MCF 10A (cell line): ENCODE measurements at places on chromosomes 2 and 18.

DNA sequence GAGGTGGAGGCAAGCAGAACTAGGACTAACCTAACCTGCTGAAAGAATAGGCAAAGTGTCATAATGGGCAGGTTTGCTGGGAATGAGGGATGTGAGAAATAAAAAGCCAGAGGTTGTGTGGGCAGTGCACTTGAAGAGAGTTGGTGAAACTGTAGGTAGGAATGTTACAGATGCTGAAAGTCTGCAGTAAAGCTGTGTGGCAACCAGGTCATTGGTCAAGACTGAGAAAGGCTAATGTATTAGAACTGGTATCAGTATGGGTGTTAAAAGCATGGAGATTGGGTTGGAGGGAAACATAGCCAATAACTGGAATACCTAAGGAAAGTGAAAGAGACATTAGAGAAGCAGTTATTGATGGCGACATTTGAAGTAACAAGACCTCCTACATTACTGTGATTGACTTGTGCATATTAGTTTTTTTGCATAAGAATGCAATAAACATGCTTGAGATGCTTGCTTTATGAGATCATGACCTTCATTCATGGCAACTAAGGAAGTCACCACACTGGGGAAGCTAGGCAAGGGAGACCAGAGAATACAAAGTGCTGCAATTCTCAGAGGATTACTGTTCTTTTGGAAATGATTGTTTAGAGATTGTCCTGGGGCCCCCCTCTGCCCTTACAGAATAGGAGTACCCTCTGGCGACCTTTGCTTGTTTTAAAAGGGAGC is 11.8 kb downstream of the GULP1 start:
- DNase-seq: peak; percentile 39

DNA sequence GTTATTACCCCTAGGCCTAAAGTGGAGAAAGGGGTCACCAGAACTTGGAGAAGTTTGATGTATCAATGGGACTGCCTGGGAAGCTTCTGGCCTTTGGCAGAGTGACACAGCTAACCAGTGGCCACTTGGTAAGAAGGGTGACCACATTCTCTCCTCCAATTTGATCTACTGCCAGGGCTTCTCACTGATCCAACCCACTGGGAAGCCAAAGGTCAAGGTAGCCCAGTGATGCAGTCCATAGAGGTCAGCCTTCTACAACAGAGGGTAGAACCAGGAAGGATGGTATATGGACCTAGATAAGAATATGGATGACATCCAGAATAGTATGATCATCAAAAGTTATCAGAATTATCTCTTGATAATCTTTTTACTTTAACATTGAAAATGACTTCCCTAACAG is 493.6 kb downstream of the NYAP2 start:
- DNase-seq: no peak

DNA sequence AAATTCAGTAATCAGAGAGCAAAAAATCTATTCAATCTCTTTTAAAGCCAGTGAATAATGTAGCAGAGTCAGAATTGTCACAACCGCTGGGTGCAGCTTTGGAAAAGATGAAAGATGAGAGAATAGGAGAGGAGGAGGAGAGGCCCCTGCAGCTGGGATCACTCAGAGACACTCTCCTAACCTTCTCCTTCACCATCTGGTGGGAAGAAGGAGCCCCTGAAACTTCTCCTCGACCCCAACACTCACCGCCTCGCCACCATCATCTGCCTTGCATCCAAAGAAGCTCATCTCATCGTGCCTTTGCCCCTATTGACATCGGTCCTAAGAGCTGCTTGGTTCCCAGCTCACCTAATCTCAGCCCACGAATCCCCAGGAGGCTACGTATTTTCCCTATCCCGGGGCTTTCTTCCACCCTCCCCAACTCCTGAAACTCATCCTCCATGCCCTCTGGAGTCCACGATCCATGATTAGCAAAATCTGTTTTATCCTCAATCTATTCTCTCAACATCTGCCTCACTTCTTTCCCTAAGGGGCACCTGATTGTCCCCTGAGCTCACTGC is 58.5 kb downstream of the PKDCC start:
- DNase-seq: no peak

DNA sequence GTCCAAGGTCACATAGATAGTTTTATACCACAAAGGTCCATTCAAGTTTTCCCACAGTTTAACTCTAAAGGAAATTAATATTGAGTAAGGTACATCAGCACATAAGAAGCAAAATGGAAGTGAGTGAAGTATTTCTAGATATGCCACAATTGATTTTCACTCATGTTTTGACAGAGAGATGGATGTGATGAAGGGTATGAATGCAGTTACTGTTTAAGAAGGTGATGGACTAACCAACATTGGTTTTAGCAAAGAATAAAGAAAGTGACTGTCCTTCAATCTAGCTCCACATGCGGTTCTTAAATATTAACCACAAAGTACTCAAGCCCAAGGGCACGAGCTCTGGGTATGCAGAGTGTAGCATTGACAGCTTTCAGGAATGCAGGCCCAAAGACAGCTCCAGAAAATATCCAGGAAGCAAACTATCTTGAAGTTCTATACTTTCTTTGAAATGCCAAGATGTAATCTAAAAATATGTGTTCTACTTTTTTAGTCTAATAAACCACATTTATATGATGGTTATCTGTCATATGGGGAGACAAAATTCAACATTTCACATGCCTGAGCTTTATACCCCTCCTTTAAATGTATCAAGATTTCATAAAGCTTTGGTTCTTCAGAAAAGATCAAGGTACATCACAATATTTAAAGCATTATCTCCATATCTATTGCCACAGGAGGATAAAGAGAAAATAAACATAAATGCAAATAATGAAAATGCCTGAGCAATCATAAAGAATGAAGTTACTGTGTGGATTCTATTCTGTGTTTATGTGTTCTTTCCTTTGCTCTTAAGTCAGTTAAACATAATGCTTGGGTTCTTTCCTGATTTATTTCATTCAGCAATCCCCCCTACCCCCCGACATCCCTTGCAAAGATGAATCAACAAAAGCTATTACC is 6.7 kb upstream of the SCN1A start:
- DNase-seq: no peak

DNA sequence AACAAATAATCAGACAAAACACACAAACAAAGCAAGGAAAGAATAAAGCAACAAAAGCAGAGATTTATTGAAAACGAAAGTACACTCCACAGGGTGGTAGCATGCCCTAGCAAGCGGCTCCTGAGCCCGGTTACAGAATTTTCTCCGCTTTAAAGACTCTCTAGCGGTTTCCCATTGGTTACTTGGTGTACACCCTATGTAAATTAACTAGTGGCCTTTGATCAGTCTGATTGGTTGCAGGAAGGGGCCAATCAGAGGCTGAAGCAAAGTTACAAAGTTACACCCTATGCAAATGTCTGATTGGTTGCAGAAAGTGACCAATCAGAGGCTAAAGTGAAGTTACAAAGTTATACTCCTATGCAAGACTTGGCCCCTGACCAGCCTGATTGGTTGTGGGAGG is 242.9 kb downstream of the LDLRAD4 start:
- peak; percentile 9 for DNase-seq

DNA sequence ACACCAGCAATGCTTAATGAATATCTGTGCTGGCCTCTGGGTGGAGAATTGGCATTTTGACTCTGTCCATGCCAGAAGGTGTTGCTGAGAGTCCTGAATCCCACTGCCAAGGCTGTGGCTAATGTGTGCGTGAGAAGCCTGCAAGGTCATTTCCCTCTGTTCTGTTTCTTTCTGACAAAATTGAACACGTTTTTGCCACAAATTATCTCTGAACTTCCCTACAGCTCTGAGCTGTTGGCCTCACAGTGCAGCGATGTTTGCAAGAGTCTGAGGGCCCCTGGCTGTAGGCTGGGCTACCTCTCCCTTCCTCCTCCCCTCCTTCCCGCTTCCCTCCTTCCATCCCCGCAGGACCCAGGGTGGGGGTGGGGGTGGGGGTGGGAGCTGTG is 154.1 kb upstream of the HS6ST1 start:
- DNase-seq: no peak

- DNase-seq: no peak
These were observed 840.4 kb downstream of the CPS1 start for GRCh38 chr2:211396815-211397214.

- no peak for DNase-seq
These were observed 445.1 kb upstream of the TRIB2 start for GRCh38 chr2:12271589-12271984.

- peak; percentile 45 for DNase-seq
These were observed 5.8 kb upstream of the PEX13 start for GRCh38 chr2:61011678-61012077.

- DNase-seq: no peak
These were observed 168.9 kb downstream of the CTIF start for GRCh38 chr18:48707636-48708296.

DNA sequence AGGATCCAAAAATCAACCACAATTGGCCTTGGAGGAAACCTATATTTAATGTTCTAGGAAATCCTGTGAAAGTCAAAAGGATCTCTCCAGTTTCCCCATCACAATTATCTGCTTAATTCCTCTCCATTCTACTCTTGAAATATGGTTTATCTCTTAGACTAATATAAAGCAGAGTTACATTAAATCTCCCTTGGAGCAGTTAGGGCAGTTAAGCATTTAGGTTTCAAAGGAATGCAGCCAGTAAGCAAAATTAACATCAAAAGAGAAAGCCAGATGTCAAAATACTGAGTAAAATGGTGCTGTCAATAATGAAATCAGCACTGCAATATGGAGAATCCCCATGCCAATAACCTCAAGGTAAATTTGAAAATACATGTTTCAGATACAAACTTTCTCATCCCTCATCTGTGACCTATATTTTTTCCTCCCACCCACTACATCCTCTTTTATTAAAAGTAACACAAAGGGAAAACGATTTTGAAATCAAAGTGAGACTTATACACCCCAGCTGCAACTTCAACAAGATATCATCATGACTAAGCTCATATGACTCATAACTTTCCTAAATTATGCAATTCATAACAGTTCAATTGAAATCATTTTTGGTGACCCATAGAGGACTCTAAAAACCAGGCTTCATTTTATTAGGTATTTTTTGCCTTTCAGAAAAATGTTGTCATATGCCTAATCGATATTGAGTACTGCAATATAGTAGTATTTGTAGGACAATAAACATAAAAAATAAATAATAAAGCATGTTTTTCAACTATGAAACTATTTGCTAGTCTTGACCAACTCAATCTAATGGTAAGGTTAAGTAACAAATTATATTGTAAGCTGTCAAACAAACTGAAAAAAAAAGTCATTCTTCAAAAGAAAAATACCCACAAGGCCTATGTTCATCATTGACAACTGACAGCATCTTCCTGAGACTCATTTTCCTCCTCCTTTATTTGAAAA is 3.1 kb downstream of the ADAM17 start:
- DNase-seq: peak; percentile 87

DNA sequence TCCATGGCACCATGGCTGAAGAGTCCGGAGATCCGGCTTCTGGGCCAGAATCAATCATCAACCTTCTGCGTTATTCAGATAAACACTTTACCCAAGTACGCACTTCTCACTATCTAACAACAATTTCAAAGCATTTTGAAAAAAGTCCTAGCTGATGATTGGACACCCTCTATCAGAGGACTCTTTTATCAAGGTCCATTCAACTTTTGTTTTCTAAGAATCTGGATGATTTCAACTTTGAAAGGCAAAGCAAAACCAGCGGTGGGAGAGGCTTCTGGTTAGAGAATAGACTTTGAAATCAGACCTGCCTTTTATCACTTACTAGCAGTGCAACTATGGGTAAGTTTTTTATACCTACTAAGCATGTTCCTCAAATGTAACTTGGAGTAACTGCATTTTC is 293.6 kb upstream of the TNP1 start:
- no peak for DNase-seq

DNA sequence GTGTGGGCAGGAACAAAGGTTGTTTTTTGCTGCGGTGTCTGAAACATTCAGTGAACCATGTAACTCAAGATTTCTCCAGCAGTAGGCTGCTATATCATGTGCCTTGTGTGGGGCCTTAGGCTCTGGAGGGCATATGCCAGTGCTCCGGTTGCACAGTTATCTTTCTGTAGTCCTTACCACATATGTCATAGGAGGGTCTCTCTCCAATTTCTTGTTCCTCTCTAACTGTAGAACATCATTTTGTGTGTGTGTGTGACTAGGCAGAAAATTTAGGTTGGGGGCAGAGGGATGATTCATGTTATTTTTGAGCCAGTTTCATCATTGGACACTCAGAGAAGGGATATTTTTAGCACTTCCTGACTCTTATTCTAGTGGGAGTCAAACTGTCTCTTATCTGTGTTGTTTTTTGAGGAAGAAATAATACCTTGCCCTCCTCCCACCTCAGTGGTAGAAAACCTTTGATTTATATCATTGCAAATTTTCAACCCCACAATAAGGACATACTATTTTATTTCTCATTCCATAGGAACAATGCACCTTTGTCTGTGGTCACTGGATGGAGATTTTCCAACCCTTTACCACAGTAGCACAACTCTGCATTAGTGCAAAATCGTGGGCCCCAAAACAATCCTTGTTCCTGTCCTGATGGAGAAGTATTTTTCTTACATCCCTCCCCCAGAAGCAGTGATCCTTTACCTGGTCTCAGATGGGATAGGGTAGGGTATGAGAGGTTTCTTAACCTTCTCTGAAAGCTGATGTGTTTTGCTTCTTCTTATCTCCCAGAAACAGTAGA is 113.9 kb downstream of the CCDC74A start:
- peak; percentile 8 for DNase-seq

GRCh38 chr18:47748847-47749599 is 181.4 kb downstream of the SMAD2 start:
- peak; percentile 60 for DNase-seq

GRCh38 chr2:64644458-64645382 is 9.0 kb downstream of the SERTAD2 start:
- peak; percentile 80 for DNase-seq

DNA sequence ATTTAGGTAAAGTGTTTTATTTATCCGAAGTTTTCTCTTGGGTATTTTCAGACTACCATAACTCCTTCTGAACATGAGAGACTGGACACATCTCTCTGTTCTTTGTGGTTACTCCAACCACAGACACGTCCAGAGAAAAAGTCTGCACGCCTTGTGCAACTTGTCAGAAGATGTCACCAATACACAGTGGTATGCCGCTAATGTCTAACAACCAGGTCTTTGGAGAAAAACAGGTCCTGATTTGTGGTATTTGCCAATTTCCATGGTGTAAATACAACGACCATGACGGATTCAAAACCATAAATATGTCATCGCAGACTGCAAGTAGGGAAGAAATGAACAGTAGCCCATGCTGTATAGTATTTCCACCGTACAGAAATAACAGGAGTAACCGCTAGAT is 620.6 kb upstream of the ID2 start:
- DNase-seq: no peak
